Putamen (tissue), 1 donor: ENCODE measurements at places on chromosomes 16 and 17.

DNA sequence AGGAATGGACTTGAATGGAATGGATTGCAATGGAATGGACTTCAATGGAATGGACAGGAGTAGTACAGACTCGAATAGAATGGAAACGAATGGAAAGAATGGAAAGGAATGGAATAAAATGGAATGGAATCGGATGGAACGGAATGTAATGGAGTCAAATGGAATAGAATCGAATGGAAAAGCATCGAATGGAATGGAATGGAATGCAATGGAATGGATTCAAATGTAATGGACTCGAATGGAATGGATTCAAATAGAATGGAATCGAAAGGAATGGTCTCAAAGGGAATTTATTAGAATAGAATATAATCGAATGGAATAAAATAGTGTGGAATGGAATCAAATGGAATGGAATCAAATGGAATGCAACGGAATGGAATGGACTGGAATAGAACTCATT is 484.9 kb upstream of the WSB1 start:
- DNase-seq = no peak

DNA sequence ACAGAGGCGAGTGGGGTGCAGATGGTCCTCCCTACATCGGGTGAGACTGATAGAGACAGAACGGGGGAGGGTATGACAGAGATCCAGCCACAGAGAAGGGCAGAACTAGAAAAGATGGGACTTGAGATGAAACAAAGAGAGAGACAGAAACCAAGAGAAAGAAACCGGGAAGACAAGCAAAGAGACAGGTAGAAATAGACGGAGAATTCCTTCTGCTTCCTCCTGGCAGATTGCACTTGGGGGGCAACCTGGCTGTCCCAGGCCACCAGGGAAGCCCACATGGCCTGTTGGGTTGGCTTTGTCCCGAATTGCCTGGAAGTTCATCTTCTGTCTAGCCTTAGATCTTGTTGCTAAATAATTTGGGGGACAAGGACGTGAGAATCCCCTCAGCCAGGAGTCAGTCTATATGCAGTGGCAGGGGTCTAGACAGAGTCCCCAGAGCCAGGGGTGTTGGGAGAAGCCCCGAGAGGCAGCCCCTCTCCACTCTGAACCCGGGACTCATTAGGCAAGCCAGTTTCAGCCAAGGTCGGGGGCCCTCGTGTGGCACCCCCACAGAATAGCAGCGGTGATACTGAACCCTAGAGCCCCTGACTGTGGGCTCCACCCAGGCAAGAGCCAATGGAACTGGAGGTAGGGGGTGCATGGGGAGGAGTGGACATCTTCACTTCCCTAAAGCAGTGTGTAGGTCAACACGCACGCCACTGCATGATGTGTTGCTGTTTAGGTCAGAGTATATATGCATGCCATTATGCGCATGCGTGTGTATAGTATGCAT is 627 bp upstream of the TSPOAP1 start:
- no peak for DNase-seq

- no peak for DNase-seq
These were observed 75.8 kb downstream of the PITPNC1 start for GRCh38 chr17:67452681-67453554.

DNA sequence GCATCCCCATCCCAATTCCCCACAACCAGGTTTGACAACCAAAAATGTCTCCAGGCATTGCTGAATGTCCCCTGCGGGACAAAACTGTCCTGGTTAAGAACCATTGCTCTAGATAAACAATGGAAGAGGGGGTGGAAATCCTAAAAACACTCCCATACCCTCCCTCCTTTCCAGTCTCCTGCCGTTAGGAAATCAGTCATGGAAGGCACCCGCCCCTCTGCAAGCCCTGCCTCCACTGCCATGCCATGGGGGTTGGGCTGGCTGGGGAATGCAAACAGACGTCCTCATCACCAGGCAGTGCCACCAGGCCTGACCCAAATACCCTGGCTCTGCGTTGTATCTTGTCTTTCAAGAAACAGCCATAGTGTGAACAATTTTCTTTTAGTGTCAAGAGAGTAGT is 57.5 kb downstream of the CYTH1 start:
- peak; percentile 80 for DNase-seq

GRCh38 chr16:29649588-29650494 is 13.2 kb upstream of the SPN start:
- no peak for DNase-seq

DNA sequence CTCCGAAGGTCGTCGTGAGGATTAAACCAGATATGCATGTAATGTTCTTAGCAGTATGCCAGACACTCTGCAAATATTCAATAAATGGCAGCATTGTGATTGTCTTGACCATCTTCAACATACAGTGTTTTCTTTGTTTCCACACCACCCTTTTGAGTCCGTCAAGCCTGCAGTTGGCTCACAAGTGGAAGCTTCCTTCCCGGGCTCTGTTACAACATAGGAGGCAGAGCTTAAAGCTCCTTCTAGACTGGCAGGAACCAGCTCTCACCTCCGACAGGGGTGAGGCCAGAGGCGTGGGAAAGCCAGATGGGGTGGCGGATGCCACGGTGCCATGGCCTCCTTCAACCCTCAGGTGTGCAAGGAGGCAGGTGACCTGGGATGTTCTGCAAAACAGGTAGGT is 138.3 kb downstream of the FOXL1 start:
- DNase-seq = no peak

DNA sequence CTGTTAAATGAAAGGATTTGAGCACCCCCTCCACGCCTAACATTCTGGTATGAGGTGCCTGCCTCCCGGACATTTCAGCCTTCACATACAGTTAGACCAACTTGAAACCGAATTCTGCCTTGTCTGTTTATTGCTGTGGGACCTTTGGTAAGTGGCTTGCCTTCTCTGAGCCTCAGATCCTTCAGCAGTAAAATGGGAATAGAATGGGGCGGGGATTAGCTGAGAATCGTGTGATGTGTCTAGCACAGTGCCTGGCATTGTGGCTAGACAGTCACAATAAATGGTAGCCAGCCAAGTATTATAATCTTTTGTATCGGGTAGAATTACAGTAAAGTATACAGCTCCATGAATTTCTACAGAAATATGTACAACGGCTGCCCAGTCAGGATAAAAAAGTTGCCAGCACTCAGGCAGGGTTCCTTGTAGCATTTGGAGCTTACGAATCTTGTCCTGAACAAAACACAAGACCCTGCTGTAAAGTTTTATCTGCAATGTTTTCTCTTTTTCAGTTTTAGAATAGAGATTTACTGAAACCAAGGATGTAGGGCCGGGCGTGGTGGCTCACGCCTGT is 786 bp downstream of the TMC7 start:
- DNase-seq = peak; percentile 59

DNA sequence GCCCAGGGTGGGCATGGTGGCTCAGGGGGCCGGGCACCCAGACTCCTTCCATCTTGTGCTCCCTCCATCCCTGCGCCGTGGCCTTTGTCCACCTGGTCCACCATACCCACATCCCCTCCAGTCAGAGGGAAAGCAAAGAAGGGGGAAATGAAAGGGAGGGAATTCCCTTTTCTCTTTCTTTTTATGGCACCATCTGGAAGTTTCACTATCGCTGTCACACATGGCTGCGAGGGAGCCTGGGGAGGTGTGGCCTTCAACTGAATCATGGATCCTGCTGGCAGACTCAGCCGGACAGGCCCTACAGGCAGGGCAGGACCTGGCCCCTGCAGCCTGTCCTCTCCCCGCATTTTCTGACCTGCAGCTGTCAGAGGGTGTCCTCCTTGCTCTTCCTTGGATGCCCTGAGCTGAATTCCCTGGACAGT is 6.2 kb downstream of the SLC12A3 start:
- DNase-seq = no peak

DNA sequence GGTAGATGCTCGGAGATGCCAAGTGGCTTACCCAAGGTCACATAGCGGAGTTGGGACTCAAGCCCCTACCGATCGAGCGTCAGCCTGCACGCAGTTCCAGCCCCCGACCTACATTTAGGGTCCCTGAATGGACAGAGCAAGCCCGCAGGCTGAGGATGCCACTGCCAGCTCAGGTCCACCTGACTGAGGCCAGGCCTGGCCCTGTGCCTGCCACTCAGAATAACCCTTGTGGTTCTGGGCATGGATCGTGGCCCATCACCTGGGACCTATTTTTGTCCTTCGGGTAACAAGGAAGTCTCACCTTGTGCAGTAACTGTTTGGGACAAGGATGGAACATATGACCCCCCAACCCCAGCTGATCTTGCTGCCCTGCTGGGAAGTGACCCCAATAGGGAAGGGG is 17.1 kb downstream of the CDH16 start:
- DNase-seq = no peak

- DNase-seq = no peak
These were observed 564 bp upstream of the TMIGD1 start for GRCh38 chr17:30334421-30334820.

- no peak for DNase-seq
These were observed 116.3 kb downstream of the AMFR start for GRCh38 chr16:56309008-56309407.

GRCh38 chr16:49594153-49594552 is 220.5 kb downstream of the C16orf78 start:
- DNase-seq = no peak
